ENCODE measurements at places on chromosomes 13 and 19.

GRCh38 chr19:13796301-13797057 lies 1.2 kb downstream of the ZSWIM4 start:
- DNase-seq = no peak

GRCh38 chr13:20015763-20016162 lies 57.2 kb downstream of the ZMYM2 start:
- DNase-seq = no peak

GRCh38 chr13:96984051-96984508 lies 10.2 kb downstream of the OXGR1 start:
- peak; percentile 9 for DNase-seq

DNA sequence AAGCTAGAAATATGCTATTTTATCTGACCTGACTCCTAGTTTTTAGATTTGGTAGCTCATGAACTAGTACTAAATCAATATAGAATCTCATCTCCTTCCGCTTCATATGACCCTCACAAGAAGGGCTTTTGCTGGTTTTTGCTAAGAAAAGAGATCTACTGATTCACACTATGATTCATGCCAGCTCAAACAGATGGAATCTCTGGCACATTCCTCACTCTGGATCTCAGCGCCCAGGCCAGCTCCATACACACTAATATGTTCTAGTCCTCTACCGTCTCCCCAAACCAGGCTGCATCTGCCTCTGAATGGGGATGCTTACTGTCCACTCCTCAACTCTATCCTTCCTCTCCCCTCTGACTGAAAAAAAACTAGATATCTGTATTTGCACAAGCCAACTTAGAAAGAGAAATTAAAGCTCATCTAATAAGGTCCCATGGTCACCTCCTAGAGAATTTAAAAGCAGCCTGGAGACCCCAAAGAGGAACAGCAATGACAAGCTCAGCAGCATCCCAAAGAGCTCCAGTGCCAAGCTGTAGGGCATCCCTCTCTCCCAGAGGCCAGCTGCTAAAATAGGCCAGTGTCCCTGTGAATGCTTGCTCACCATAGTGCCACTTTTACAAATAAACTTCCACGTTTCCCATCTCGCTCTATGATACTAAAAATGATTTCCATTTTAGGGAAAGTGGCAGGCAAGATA lies 74.9 kb downstream of the LHFPL6 start:
- DNase-seq = no peak

- DNase-seq = no peak
These were observed 113.0 kb upstream of the ZNF507 start for GRCh38 chr19:32232449-32232848.

- DNase-seq = peak; percentile 21
These were observed 14.0 kb upstream of the RAB20 start for GRCh38 chr13:110575322-110576069.

DNA sequence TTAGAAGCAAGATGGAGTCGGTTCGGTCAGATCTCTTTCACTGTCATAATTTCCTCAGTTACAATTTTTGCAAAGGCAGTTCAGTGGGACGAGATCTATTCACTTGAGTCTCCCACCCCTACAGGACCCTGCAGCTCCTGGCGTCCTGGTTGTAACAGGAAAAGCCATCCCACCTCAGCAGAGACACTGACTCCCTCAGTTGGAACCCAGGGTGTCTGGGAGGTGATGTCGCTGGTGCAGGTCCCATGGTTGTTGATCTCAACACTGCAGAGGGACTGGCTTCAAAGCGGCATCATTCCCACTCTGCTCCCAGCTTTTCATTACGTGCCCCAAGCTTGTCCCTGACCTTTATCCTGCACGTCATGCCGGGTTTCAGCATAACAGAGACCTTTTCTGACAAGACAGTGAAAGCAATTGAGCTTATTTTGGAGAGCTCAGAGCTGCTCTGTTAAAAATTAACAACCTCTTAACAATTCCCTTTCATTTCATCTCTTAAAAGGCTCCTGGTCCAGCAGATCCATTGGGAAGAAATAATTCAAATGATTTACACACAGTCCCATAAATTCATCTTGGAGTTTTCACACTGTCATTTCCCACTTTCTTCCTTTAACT lies 17.6 kb upstream of the COG3 start:
- DNase-seq = no peak

GRCh38 chr19:2288338-2288817 lies 6.4 kb upstream of the PEAK3 start:
- DNase-seq = no peak

- DNase-seq = no peak
These were observed 24.9 kb upstream of the ZNF681 start for GRCh38 chr19:23783636-23784035.

DNA sequence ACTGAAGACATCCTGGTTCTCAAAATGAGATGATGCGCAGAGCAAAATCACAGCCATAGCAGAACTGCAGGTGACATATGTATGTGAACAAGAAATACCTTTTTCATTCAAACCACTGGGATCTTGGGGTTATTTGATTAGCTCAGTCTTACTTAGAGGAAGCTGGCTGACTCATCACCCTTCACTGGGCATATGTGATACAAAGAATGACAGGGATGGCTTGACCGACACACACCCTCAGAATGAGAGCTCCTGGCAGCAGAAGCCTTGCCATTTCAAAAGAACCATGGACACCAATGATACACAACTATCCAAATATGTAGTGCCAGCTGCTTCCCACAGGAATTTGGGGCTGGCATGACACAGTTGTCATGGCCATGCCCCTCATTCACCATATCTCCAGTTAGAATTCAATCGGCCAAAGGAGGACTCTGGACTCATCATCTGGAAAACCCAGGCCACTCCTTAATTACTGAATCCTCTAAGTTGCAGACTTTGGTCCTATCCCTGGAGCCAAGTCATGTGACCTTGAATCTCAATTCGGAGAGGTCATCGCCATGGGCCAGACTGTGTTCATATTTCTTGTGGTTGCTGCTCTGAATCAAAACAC lies 115.8 kb downstream of the KATNAL1 start:
- DNase-seq = no peak

- DNase-seq = peak; percentile 79
These were observed 21.7 kb downstream of the CEACAM21 start for GRCh38 chr19:41597600-41598041.
